ENCODE measurements at places on chromosomes 4 and X. TPM values are rescaled to one million over a fixed set of nuclear protein-coding genes. Genes with fewer than 3 reads are reported as not detected.

The HHIP gene
- 2.7 TPM for total RNA-seq

The PCYT1B gene
- 0.39 TPM for total RNA-seq

The VEGFC gene
- total RNA-seq: 5.3 TPM

The PLCXD1 gene
- total RNA-seq: 13.8 TPM

The MGARP gene
- not detected for total RNA-seq

The MAGEA4 gene
- not detected for total RNA-seq

The SUPT20HL2 gene
- total RNA-seq: not detected

The SH2D1A gene
- 0.55 TPM for total RNA-seq

The GPR50 gene
- not detected for total RNA-seq

The ADH4 gene
- 0.41 TPM for total RNA-seq

GRCh38 chrX:126701380-126701779, 118.1 kb upstream of the PRR32 start:
- no peak for DNase-seq

DNA sequence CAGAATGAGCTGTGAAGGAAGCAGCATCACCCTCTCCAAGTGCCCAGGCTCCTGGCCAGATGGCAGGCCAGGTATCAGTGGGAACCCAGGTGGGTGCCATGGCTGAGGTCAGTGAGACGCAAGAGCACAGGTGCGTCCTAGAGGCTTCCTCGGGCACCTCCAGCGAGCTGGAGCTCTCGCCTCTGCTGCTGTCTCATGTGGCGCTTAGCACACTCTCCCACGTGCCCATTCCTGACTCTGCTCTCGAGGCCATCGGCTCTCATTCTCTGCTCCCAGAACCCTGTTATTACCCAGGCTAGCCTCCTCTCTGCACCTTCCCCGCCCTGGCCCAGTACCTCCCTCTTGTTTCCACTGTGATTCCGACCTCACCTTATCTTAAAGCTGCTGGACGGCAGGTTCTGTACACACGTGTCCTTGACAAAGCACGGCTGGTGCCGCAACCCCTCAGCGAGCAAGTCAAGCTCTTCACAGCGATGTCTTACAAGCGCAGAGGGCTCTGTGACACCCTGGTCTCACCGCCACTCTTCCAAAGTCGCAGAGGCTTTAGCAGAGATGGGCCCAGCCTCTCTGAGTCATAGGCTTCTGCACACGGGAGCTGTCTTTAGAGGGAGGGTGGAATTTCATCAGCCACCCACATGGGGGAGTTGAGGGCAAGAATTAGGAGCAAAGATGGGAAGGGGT, 15.4 kb upstream of the MSANTD1 start:
- no peak for DNase-seq

DNA sequence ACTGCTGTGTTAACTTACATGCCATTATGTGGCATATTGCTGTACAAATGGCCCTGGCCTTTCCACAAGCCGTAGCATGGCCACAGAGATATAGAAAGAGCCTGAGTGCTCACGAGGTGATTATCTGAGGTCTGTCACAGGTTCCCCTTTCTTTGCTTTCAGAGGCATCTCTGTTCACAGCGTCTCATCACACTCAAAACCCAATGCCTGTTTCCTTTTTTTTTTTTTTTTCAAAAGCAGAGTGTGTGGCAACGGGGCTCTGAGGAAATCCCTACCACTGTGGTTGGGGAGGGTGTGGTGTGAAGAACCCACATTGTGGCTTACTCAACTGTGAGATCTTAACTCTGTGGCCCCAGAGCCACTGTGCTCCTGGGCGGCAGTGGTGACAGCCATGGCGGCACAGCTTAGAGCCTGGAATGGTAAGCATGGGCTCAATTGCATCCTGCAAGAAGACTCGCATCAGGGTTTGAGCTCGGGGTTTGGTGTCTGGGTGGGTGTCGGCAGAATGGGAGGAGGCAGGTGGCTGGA, 30.8 kb downstream of the RTL5 start:
- DNase-seq: no peak

GRCh38 chr4:170226288-170226687, 136.5 kb upstream of the AADAT start:
- DNase-seq: peak; percentile 63

GRCh38 chrX:148371291-148371690, 129.1 kb upstream of the AFF2 start:
- no peak for DNase-seq

DNA sequence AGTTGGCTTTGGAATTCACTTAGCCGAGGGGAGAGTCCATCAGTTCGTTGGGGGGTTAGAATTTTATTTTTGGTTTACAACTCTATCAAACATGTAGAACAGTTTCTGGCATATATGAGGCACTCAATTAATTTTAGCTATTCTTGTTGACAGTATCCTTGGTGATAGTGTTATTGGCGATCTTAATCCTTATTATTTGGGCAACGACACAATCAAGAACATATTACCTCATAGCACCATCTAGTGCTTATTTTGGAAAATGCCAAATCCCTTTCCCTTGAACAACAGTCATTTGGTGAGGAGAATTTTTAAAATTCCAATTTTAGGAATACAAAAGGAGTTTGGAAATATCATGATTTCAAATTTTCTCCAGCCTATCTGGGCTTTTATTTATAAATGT, 17.9 kb upstream of the PGRMC1 start:
- no peak for DNase-seq

DNA sequence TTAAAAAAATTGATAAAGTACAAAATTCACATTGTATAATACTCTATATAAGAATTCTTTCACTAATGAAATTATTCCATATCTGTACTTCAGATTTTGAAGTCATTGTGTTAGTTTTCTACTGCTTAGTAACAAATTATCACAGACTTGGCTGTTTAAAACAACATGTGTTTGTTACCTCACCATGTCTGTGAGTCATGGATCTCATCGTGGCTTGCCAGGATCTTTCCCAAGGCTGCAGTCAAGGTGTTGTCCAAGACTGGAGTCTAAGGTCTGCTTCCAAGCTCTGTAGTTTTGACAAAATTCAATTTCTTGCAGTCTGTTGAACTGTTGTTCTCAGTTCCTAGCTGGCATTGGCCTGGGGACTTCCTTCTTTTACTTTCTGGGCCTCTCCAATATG, 1286.9 kb downstream of the ADGRL3 start:
- no peak for DNase-seq

GRCh38 chr4:145626623-145626982, 7.4 kb downstream of the MMAA start:
- DNase-seq: no peak

- DNase-seq: no peak
Observed at GRCh38 chrX:40403757-40404156, 177.0 kb upstream of the ATP6AP2 start.

- peak; percentile 33 for DNase-seq
Observed at GRCh38 chrX:40736170-40736505, 796 bp upstream of the MED14 start.

DNA sequence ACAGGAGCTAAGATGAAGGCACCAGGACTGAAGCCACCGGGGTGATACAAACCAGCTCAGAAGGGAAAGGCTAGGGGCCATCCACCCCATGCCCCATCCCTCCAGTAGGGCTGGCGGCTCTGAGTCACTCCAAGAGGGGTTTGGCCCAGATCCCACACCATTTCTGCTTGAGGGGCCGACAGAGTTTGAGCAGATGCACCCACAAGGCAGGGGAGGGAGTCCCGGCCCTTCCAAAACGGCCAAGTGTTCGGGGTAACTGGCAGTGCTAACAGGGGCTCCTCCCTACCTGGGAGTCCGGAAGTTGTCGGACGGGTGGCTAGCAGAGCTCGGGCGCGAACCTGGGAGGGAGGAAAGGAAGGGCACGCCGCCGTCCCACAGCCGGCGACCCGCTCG, 412 bp downstream of the SLC10A3 start:
- peak; percentile 31 for DNase-seq

DNA sequence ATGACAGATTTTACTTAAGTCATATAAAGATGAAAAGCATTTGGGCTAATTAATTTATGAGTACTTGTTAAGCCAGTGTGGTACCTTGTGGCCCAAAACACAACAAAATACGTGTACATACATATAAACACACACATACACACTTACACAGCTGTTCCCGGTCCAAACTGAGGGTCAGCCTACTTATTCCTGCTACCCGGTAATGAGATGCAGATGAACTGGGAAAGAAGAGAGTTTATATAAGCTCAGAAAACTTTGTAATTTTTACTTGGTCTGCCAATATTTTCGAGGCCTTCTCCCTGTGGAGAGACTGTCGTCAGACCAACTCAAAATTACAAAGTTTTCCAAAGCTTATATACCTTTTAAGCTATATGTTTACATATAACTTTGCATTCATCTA, 25.8 kb upstream of the PBDC1 start:
- peak; percentile 1 for DNase-seq

DNA sequence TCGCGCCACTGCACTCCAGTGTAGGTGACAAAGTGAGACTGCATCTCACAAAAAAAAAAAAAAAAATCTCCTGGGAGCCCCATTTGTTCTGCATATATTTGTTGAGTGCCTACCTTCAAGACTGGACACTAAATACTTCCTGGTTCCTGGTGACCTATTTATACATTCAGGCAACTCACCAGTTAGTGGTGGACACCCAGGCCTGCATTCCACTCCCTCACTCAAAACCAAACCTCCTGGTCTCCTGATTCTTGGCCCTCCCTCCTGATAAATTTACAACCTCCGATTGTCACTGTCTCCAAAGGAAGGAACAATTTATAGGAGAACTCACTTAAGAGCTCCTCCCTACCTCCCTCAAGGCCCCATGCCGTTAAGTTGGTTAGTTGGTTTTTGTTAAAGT, 3.1 kb downstream of the SYAP1 start:
- no peak for DNase-seq

GRCh38 chr4:73675623-73676022, 55.4 kb upstream of the RASSF6 start:
- no peak for DNase-seq

DNA sequence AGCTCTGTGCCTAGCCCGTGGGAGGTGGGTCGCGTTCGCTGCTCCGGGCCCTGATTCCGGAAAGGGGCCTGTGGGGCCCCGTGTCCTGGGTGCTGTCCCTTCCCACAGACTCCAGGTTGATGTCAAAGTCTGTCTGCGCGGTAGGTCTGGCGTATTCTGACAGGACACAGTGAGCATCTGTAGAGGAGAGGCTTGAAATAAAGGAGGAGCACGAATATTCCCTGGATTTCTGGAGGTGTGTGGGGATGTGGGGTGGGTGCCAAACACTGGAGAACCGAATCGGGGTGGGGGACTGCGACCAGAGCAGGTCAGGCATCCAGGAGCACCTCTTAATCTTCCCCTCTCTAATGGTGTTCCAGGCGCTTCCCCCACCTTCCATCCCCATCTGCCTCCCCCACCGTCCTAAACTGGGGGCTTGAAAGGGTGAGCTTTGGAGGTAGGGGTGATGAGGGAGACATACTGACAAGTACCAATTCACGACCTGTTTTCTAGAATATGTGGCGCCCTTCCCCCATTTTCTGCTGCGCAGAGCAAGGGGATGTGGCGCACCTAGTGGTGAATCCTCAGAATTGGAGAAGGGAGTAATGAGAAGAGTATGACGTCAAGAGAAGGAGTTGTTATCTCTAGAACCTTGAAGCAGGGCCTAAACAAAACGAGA, 877 bp downstream of the GPRASP1 start:
- peak; percentile 47 for DNase-seq

DNA sequence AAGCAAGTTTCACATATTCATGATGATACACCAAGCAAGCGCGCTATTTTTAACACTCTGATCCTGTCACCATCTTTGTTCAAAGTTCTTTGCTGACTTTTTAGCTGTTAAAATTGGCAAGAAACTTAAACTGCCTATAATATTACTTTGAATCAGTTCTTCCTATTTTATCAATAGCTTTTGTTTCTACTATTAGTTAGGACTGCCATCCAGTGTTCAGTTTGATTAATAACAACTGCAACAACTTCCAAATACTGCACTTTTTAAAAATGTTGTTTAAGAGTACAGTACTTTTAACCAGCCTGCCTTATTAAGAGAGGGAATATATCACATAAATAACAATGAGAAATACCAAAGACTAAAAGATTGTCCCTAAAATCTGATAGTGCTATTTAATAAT, 614.3 kb downstream of the FAM133A start:
- DNase-seq: no peak
